NCI-H187 (cell line): ENCODE measurements at places on chromosomes 4 and X.

GRCh38 chr4:23882976-23883531, 6.8 kb downstream of the PPARGC1A start:
- DNase-seq: no peak

- DNase-seq: no peak
Observed at GRCh38 chrX:1661048-1661921, 46.4 kb downstream of the ASMT start.

DNA sequence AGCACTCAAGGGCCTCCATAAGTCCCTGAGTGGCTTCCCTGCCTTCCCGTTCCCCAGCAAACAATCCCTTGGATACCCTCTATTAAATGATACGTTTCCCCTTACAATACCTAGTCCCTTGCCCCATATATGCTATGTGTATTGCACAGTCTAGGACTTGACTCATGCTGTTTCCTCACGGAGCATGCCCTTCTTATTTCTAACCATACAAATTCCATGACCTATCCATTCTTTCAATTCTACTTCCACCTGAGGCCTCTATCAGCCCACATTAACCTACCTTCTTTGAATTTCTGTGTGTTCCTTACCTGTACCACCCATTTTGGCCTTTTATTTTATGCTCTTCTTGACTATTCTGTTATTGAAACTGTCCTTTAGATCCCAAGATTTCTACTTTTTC, 2.9 kb upstream of the PGRMC2 start:
- DNase-seq: no peak

DNA sequence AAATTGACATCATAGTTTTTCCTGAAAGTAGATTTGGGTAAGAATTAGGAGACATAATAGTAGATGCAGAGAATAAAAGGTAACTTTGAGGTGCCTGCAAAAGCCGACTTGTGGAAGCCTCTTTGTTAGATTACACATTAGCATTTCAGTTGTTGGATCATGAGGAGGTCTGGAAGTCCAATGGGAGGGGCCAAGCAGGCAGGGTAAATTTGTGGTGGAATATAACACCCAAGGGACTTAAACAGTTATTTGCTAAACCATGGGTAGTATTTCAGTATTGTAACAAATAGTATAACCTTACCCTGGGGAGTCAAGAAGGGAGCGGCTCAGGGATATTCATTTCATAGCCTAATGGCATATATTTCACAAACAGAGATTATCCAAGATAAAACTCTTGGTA, 810.7 kb upstream of the AMOT start:
- no peak for DNase-seq

GRCh38 chrX:128676651-128677050, 624.4 kb upstream of the ACTRT1 start:
- no peak for DNase-seq

DNA sequence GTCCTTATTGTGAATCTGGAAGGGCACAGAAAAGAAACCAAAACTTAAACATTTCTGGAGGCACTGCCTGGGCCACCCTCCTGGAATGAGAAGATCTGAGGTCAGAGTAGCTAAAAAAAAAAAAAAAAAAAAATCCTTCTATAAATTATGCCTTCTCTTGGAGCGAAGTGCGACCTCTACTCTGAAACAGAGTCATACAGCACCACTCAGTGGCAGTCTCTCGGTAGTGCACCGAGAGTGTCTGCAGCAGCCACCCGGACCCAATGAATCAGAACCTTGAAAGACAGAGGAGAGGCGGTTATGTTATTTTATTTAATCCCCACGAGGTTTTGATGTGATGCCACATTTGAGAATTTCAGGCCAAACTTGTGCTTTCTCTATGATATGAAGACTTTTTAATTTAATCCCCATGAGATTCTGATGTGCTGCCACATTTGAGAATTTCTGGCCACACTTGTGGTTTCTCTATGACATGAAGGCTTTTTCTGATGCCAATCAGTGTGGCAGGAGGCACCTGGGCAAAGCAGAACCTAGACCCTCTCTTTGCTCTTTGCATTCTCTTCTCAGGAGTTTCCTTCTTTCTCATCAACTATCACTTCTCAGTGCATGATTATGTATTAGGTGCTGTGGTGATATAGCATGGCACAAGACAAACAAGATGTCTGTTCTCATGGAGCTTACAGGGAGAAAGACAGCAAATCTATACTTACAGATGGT, 5.6 kb upstream of the CT47C1 start:
- no peak for DNase-seq
